ENCODE measurements at places on chromosomes 5 and 9. TPM values are rescaled to one million over a fixed set of nuclear protein-coding genes. Genes with fewer than 3 reads are reported as not detected.

MACROH2A1 gene
- total RNA-seq = 319 TPM

NIPSNAP3A gene
- 26.4 TPM for total RNA-seq

LCN10 gene
- total RNA-seq = not detected

SLC34A1 gene
- total RNA-seq = not detected

SHOC1 gene
- not detected for total RNA-seq

LCN9 gene
- 0.57 TPM for total RNA-seq

NAA35 gene
- total RNA-seq = 37.3 TPM

SURF2 gene
- 15.8 TPM for total RNA-seq

ZNF367 gene
- total RNA-seq = 5.3 TPM

C9orf152 gene
- total RNA-seq = 0.13 TPM

NKD2 gene
- total RNA-seq = 23.9 TPM

ADGRD2 gene
- total RNA-seq = not detected

IRX4 gene
- not detected for total RNA-seq

TAF11L5 gene
- total RNA-seq = not detected

DIPK1B gene
- total RNA-seq = 51.3 TPM

BNC2 gene
- 1.0 TPM for total RNA-seq

LCNL1 gene
- not detected for total RNA-seq

PTGER4 gene
- 5.6 TPM for total RNA-seq

ZNF484 gene
- 12.0 TPM for total RNA-seq

TUBB4B gene
- 233 TPM for total RNA-seq

PCDHGA5 gene
- 0.71 TPM for total RNA-seq

MLANA gene
- total RNA-seq = not detected

ATG12 gene
- total RNA-seq = 46.7 TPM

PRRX2 gene
- total RNA-seq = 0.91 TPM

CDH9 gene
- total RNA-seq = not detected

CARTPT gene
- not detected for total RNA-seq

ABITRAM gene
- total RNA-seq = 10.4 TPM

GABBR2 gene
- 0.49 TPM for total RNA-seq

C5orf58 gene
- total RNA-seq = not detected

ADAMTS2 gene
- 2.1 TPM for total RNA-seq

GZMA gene
- total RNA-seq = not detected

KIF20A gene
- 28.8 TPM for total RNA-seq

LRRC19 gene
- total RNA-seq = not detected

MARCHF3 gene
- 10.3 TPM for total RNA-seq

SREK1 gene
- 123 TPM for total RNA-seq

CDC26 gene
- 36.6 TPM for total RNA-seq

AIF1L gene
- total RNA-seq = 71.1 TPM

TUT7 gene
- 25.2 TPM for total RNA-seq

OR2V1 gene
- total RNA-seq = not detected

WNT8A gene
- total RNA-seq = not detected

IL5 gene
- not detected for total RNA-seq

All from progenitor cell of endocrine pancreas (in vitro differentiated cells).